ENCODE measurements at places on chromosomes 3 and 15. TPM values are rescaled to one million over a fixed set of nuclear protein-coding genes. Genes with fewer than 3 reads are reported as not detected.

Gene CTDSPL
- 43.0 TPM for total RNA-seq

Gene AKAP13
- total RNA-seq: 207 TPM

Gene OR4F6
- not detected for total RNA-seq

Gene RARB
- 0.99 TPM for total RNA-seq

Gene PEX5L
- total RNA-seq: 6.6 TPM

Gene LYZL4
- 28.7 TPM for total RNA-seq

Gene LRCH3
- total RNA-seq: 173 TPM

Gene SLC28A1
- total RNA-seq: 0.31 TPM

Gene CLSTN2
- total RNA-seq: 5.7 TPM

Gene KCNH8
- total RNA-seq: 8.9 TPM

Gene PLSCR5
- not detected for total RNA-seq

Gene SLC28A2
- 0.81 TPM for total RNA-seq

Gene BOC
- total RNA-seq: 33.6 TPM

Gene WDR93
- total RNA-seq: 12.3 TPM

Gene OXTR
- total RNA-seq: 1.8 TPM

Gene REC114
- 28.8 TPM for total RNA-seq
